ENCODE measurements at places on chromosomes 3 and 15.

DNA sequence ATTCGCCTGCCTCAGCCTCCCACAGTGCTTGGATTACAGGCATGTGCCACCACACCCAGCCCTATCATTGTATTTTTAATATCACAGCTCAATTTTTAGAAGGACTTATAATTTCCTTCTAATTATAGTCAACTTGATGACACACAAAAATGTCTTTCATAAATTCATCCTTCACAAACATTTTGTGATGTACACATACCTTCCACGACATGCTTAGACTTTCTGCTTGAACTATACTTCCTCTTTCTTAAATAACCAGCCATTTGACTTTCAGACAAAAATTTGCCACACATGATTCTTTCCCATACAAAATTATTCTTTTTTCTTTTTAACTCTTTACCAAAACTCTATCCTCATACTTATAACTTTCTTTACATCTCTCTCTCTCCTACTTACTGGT is 48.4 kb upstream of the CCK start:
- DNase-seq = no peak

GRCh38 chr15:35243758-35244157 is 158.7 kb upstream of the NANOGP8 start:
- no peak for DNase-seq

GRCh38 chr3:51712963-51713362 is 6.1 kb downstream of the GRM2 start:
- no peak for DNase-seq

DNA sequence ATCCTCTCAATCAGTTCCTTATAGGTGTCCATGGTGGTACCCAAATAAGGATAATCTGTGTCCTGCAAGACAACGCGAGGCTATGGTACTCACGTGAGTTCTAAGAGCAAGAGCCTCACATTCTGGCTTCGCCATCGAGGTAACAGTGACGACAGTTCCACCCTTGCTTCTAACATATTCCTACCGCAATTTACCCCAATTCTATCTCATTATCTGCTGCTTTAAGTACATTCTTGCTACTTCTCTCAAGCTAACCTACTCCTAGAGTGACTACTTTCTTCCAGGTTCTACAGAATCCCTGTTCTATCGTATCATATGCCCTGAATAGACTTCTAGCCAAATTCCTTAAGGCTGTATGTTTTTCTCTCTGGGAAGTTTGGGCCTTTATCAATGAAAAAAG is 26.6 kb downstream of the TFRC start:
- DNase-seq = no peak

DNA sequence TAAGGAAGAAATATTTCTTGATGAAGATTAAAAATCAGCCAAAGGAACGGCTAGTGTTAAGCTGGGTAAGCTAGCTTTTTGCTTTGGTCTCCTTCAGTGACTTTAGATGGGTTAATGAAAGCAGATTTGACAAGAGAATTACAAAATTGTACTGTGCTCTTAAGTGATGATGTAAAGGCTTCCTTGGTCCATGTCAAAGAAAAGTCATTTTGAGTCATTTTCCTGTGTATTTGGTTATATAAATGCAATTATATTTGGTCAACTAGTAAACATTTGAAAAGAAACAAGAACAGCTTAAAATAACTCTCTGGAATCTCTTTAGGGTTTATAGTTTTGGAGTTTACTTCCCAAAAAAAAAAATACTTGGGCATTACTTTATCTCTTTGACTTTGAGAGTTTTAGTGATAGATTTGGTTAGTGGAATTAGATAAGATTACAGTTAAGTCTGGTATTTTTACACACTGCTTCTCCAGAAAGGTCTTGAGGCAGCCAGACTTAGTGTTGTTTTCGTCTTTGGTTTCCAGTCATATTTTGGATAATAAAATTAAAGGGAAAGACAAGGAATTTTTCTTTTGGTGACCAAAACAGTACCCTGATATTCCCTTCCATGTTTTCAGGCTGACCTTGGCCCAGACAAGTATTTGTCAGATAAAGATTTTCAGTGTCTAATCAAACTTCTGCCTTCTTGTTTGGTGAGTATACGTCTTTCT is 42.3 kb downstream of the PDHB start:
- no peak for DNase-seq

DNA sequence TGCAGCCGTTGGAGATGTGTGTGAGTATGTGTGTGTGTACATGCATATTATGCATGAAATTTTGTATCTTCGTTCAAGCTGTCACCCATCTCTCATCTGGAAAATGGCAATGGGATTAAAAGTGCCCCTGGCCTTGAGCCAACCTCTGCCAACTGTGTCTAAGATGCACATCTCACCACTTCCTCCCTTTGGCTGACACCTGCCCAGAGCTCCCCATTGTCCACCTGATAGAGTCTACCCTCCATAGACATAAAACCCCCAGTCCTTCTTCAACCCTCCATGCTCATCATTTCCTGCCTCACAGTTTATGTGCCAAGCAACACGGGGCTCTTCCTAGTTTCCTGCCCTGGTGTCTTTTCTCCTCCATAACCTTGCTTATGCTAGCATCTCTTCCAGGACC is 187.5 kb upstream of the HES1 start:
- no peak for DNase-seq

- DNase-seq = peak; percentile 94
These were observed 85.2 kb upstream of the PPIB start for GRCh38 chr15:64247906-64248541.

DNA sequence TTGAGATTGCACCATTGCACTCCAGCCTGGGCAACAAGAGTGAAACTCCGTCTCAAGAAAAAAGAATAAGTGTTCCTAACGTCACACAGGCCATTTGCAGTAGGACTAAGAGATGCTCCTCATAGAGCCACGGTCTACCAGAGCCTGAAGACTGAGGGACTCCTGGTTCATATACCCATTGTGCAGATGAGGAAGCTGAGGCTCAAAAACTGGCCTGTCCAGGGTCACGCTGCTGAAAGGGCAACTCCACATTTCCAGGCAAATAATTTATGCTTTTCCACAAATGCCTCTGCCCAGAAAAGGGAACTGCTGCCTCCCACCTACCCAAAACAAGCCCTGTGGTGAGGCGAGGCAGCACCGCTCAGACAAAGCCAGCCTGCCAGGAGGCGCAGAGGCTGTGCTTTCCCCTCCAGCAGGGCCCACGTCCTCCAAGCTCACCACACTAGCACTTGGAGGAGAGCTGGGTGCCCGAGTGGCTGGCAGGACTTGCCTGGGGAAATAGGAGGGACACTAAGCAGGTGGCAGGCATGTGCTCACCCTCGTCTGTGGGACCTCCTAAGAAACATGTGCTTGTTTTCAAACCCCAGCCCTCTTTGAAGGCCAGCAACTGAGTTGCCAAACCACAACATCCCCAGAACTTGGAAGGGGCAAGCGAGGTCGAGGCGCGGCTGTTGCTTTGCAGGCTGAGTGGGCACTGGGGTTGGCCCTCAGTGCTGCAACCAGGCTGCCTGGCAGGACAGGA is 195.6 kb downstream of the XXYLT1 start:
- no peak for DNase-seq

- no peak for DNase-seq
These were observed 507 bp upstream of the MRPL3 start for GRCh38 chr3:131503320-131503635.

DNA sequence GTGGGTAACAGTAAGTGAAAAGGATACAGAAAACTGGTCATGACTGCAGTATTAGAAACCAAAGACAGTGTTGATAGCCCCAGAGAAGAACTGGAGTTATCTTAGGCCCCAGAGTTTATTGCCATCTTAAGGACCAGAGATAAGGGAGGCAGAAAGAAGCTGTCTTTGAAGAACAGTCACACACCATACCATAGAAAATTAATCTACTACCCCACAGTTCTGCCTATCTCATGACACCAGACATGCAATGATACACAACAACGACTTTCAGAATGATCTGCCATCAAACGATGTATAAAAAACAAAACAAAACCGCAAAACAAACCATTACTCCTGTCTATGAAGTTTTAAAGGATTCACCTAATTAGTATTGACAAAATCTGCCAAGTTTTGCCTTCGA is 9.6 kb downstream of the CPOX start:
- DNase-seq = no peak

GRCh38 chr3:37611771-37612170 is 249.9 kb upstream of the CTDSPL start:
- no peak for DNase-seq

- DNase-seq = no peak
These were observed 100.9 kb upstream of the TLE3 start for GRCh38 chr15:70198441-70199123.

GRCh38 chr3:189990826-189991225 is 129.9 kb downstream of the P3H2 start:
- DNase-seq = no peak

- DNase-seq = peak; percentile 88
These were observed 1.9 kb downstream of the TBC1D2B start for GRCh38 chr15:78075490-78076230.

- DNase-seq = no peak
These were observed 3.5 kb downstream of the HEXA start for GRCh38 chr15:72372361-72372760.

DNA sequence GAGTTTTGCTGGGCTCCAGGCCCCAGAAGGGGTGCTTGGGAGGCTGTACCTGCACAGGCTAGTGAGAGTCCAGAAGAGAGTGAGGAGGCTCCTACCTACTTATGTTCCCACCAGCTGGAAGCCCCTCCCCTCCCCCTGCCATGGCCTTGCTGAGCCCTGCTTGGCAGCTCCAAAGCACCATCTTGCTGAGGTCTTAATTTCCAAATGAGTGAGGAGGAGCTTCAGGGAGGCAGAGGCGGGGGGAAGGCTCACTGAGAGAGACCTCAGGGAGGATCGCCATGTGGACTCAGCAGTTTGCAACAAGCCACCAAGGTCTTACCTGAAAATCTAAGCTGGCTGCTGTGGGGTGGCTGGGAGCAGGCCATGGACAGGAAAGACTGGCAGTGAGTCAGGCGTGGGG is 8.7 kb upstream of the CACNA2D2 start:
- no peak for DNase-seq

Data from HFFc6 (cell line).